KBM-7 (cell line): ENCODE measurements at places on chromosomes 1 and 21.

GRCh38 chr1:76867342-76868130 is at the start of gene ST6GALNAC5:
ST6GALNAC5 (plus strand) TSS chr1:76867480.
- DNase-seq: no peak

GRCh38 chr1:8004803-8005573 is 21.1 kb downstream of the ERRFI1 start:
- DNase-seq: no peak

- no peak for DNase-seq
Observed at GRCh38 chr1:2623571-2624337, 9.1 kb downstream of the MMEL1 start.

- no peak for DNase-seq
Observed at GRCh38 chr1:75677443-75677842, 47.1 kb upstream of the ACADM start.

- DNase-seq: no peak
Observed at GRCh38 chr1:95340061-95340460, 106.1 kb downstream of the RWDD3 start.

- DNase-seq: no peak
Observed at GRCh38 chr1:165795894-165796293, 27.2 kb upstream of the TMCO1 start.

GRCh38 chr1:247054992-247055415 is 23.6 kb downstream of the ZNF670 start:
- DNase-seq: peak; percentile 31

DNA sequence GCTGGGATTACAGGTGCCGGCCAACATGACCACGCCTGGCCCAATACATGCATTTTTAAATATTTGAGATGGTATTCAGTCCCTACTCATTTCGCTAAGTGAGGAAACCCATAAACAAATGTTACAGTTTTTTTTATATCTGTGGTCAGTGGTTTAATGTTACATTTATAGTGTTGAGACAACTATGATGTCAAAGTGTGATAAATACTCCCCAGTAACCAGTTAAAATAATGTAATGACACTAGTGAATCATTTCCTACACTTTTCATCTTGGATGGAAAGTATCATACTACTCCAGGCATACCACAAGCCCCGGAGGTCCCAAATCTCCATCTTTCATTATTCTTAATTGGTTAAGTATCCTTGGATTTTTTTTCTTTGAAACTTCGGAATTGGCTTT is 87.5 kb upstream of the KIF26B start:
- no peak for DNase-seq

GRCh38 chr1:1760715-1761114 is 17.6 kb downstream of the NADK start:
- no peak for DNase-seq

DNA sequence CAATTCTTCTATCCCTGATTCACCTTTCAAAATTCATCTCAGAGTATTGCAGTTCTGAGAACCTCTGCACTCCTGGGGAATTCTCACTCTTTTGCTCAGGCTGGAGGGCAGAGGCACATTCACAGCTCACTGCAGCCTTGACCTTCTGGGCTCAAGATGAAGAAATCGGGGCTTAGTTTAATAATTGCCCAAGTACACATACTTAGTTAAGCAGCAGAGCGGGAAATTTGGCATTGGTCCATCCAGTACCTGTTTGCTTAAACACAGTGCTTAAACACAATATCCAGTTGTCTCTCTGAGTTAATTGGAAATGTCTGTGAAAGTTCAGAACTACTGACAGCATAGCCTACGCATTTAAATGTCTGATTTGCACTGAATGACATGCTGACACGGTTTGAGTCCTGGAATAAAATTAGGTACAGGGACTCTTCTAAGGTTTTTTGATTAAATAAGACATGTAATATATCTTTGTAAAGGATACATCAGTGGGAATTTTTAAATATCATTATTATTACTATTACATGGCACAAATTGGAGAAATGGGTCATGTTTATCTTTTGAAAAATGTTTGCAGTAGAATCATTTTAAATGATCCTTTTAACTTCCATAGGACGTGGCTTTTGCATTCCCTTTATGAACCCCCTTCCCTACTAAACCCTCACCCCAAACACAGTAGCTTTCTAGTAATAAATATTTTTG is 337.4 kb downstream of the SRGAP2C start:
- no peak for DNase-seq
